ENCODE measurements at places on chromosomes 11 and 22. TPM values are rescaled to one million over a fixed set of nuclear protein-coding genes. Genes with fewer than 3 reads are reported as not detected.

DNA sequence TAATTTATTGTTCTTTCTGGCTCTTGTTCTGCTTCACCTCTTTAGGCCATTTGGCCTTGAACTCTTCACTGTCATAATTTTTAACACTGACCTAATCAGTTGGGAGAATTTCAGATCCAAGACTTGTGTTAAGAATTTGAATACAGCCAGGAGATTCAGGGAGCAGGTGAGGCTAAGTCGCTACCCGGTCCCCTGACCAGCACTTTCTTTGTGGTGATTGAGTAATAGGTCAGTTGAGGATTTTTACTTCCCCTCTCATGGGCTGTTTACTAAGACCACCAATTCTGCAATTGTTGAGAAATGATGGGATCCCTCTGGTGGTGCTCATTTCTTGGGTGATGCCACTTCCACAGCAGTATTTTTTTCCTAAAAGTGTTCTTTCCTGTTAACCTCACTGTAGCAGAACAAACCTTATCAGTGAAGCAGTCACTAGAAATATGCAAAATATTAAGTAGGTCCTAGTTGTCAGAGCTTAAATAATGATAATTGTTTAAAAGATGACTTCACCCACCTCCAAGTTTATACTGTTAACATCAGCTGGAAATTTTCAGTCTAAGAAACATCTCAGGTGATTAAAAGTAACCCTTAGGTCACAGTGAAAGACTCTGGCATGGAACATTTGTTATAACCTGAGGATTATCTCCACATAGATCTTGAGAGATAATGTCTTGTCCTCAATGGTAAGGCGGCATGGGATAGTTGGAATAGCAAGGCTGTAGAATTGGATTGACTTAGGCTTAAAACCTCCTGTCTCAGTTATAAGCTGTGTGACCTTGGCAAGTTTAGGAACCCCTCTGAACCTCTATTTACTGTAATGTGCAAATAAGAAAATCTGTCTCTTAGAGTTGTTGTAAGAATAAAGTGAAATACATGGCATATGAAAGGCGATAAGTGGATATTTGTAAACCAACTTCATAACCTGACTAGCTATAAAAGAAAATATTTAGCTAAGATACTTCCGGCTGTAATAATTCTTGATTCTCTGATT is 41.3 kb downstream of the POLD3 start:
- no peak overlapping the region for H3K4me3 ChIP-seq
- H3K4me1 ChIP-seq: peaks cover 16% of the 10 kb centered on the region
- no peak for DNase-seq
- H3K27me3 ChIP-seq: no peaks in the 10 kb centered on the region
- no peak overlapping the region for H3K27ac ChIP-seq

DNA sequence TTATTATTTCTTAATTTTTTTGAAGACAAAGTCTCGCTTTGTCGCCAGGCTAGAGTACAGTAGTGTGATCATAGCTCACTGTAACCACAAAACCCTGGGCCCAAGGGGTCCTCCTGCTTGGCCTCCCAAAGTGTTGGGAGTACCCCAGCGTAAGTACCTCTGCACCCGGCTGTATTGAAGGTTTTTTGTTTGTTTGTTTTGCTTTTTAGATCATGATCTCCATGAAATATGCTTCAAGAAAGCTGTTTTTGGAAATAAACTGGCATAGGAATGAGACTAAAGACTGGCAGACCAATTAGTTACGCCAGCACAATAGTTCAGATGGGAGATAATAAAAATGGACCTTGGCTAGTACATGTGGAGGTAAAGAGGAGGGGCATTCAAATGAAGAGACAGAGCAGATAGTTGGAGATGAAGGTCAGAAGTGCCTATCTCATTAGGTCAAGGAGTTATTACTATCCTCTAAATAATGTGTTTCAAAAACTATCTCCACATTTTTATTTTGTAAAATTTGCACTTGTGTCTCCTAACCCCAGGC is 4.1 kb upstream of the MRPL48 start:
- no peak overlapping the region for H3K4me3 ChIP-seq
- no peak overlapping the region for H3K27ac ChIP-seq
- H3K4me1 ChIP-seq: peaks cover 6% of the 10 kb centered on the region
- H3K27me3 ChIP-seq: no peaks in the 10 kb centered on the region
- H3K36me3 ChIP-seq: no peaks in the 10 kb centered on the region

GRCh38 chr11:72352859-72353551 is 81.3 kb downstream of the CLPB start:
- no peak overlapping the region for H3K4me3 ChIP-seq
- peak; percentile 47 for DNase-seq
- no peak overlapping the region for H3K27ac ChIP-seq
- no peaks in the 10 kb centered on the region for H3K27me3 ChIP-seq
- H3K4me1 ChIP-seq: no peaks in the 10 kb centered on the region

- H3K36me3 ChIP-seq: no peaks in the 10 kb centered on the region
- H3K4me1 ChIP-seq: no peaks in the 10 kb centered on the region
- H3K27ac ChIP-seq: no peak overlapping the region
- H3K27me3 ChIP-seq: peaks cover 4% of the 10 kb centered on the region
- H3K4me3 ChIP-seq: no peak overlapping the region
Observed at GRCh38 chr11:83662494-83662893, 376.3 kb upstream of the CCDC90B start.

DNA sequence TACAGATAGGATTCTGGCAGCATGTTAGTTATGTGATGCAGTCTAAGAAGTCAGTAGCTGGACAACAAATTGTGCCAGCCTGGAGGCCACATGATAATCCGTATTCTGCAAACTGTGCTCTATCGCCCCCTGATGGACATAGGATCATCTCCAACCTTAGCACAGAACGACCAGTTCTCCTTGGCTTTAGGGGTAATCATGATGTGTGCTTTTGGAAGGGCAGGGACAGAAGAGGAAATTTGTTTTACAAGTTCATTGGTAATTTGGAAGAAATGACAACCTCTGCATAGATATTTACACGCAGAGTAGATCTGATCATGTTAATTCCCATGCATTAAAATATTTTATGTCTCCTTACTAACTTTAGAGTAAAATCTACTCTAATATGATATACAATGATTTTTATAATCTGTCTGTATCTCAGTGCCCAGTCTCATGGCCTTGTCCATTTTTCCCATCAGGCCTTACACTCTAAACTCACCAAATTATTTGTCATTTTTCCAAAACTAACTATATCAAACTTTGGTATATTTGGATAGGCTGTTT is 12.1 kb downstream of the OR10D3 start:
- peak; percentile 71 for DNase-seq
- H3K4me3 ChIP-seq: no peak overlapping the region
- no peaks in the 10 kb centered on the region for H3K36me3 ChIP-seq
- H3K4me1 ChIP-seq: no peaks in the 10 kb centered on the region
- H3K27ac ChIP-seq: no peak overlapping the region
- peaks cover 17% of the 10 kb centered on the region for H3K27me3 ChIP-seq

- DNase-seq: no peak
- no peak overlapping the region for H3K27ac ChIP-seq
- peaks cover 9% of the 10 kb centered on the region for H3K4me1 ChIP-seq
- no peaks in the 10 kb centered on the region for H3K36me3 ChIP-seq
- no peak overlapping the region for H3K4me3 ChIP-seq
Observed at GRCh38 chr11:110715541-110715940, 3.3 kb upstream of the ARHGAP20 start.

- DNase-seq: no peak
- no peaks in the 10 kb centered on the region for H3K27me3 ChIP-seq
- H3K4me1 ChIP-seq: no peaks in the 10 kb centered on the region
- H3K27ac ChIP-seq: no peak overlapping the region
- no peaks in the 10 kb centered on the region for H3K36me3 ChIP-seq
- H3K4me3 ChIP-seq: no peak overlapping the region
Observed at GRCh38 chr11:16337421-16338213, 18.7 kb downstream of the SOX6 start.

- DNase-seq: peak; percentile 54
- no peaks in the 10 kb centered on the region for H3K4me1 ChIP-seq
- no peak overlapping the region for H3K4me3 ChIP-seq
Observed at GRCh38 chr11:1640076-1640946, 10.7 kb downstream of the KRTAP5-5 start.

DNA sequence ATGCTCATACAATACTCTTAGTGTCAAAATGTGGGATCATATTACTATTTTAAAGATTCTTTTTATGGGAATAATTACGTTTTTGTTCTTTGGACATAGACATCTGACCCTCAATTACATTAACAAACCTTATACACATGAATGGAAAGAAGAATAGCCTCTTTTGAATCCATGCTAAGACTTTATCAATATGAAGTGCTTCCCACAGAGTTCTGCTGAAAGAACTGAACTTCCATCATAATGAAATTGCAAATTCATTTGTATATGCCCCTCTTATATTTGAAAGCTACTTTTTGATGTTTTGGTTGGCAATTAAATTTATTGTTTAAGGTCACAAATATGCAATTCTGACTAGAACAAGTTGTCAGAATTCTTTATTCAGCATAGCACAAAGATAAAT is 254.9 kb downstream of the TMEM135 start:
- H3K27me3 ChIP-seq: no peaks in the 10 kb centered on the region
- peaks cover 2% of the 10 kb centered on the region for H3K36me3 ChIP-seq
- DNase-seq: no peak

DNA sequence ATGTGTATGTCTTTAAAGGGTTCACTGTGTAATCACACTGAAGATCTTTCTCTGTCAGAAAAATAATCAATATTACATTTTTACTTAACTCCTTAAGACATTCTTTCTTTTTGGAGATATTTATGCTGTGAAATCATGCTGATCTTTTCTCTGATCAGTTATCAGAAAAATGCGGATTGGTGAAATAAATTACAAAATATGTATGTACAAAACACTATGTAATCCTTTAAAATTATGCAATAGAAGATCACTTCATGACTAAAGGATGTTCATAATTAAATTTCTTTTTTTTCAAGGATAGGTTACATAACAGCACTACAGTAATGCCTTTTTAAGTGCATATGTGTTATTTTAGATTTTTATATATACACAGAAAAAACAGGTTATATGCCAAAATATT is 24.7 kb downstream of the BTBD10 start:
- DNase-seq: no peak
- H3K27me3 ChIP-seq: no peaks in the 10 kb centered on the region
- H3K4me3 ChIP-seq: no peak overlapping the region
- peaks cover 13% of the 10 kb centered on the region for H3K36me3 ChIP-seq

GRCh38 chr11:66478729-66479393 is 1.4 kb upstream of the DPP3 start:
- H3K4me1 ChIP-seq: peaks cover 18% of the 10 kb centered on the region
- peak overlapping the region; percentile 90 for H3K4me3 ChIP-seq
- H3K27me3 ChIP-seq: no peaks in the 10 kb centered on the region
- H3K36me3 ChIP-seq: peaks cover 3% of the 10 kb centered on the region
- H3K27ac ChIP-seq: peak overlapping the region; percentile 86

DNA sequence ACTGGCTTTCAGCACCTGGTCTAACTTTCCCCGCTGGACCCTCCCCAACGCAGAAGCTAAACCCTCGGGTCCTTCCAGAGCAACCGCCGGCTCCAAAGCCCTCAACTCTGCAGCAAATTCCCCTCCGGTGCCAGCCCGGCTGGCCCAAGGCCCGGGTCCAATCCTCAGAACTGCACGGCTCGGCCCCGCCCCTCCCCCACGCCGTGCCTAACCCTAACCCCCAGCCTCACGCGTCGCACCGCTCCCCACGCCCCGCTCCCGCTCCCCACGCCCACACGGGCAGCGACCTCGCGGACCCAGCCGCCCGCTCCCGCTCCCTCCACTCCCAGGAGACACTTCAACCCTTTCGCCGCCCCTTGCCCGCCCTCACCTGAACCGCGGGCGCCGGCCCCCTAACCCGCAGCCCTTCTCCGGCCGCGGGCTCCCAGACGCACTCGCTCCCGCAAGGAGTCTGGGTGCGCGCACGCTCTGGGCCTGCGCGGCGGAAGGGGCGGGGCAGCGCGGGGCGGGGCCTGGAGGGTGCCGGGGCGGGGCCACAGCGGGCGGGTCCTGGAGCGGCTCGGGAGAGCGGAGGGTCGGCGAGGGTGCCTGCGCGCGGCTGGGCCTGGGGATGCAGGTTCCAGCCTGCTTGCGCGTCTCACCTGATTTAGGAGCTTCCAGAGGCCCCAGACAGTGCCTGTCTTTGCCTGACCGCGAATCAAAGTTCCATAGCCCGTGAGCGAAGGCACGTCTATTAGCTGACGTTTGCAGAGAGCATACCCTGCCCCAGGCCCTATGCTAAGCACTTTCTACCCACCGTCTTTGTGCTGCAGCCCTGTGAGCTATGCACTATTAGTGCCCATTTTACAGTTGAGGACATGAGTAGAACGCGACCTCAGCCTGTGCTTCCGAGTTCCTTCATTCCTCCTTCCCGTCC is at the start of gene NFRKB:
TSS of gene NFRKB (minus strand) at position 453 of the 916 bp plus-strand sequence. CDS start 2,729 bp downstream, outside the sequence.
- H3K4me3 ChIP-seq: peak within 1 kb of the TSS; percentile 84
- peaks cover 22% of the 10 kb centered on the region for H3K36me3 ChIP-seq
- H3K27ac ChIP-seq: peak within 1 kb of the TSS; percentile 71
- DNase-seq: peak; percentile 94
- peaks cover 41% of the 10 kb centered on the region for H3K4me1 ChIP-seq
- H3K27me3 ChIP-seq: no peaks in the 10 kb centered on the region

DNA sequence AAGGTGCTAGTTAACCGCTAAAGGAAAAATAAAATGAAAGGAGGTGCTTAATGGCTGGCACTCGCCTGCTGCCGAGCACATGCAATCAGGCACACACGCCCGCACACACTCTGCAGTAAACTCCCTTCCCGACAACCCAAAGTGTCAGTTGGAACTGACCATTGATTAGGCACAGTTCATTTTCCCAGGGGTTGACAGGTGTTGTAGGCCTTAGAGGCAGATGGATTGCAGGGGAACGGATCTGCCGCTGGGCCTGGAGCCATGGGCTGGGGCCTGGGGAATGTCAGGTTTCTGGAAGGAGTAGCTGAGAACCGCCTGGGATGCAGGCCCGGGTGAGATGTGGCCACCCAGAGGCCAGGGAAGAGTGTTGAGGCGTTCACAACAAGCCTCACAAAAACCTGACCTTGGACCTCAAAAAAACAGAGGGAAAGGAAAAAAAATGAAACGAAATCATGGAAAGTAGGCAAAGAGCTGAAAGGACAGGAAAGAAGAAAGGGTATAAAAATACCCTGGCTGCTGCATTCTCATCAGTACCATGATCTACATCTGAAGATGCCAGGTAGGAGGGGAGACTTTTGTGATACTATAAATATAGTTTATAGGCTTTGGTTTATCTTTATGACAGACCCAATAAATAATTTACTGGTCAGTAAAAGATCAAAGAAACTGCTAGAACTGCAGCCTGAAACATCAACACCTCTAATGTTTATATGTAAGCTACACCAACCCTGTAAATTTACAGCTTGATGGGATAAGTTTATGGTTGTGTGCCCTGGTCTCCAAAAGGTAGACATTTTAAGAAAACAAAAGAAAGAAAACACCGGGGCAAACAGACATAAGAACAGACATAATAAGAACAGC is 313.4 kb downstream of the BUD13 start:
- DNase-seq: no peak
- H3K4me3 ChIP-seq: no peak overlapping the region
- no peak overlapping the region for H3K27ac ChIP-seq
- H3K27me3 ChIP-seq: peaks cover 14% of the 10 kb centered on the region
- H3K36me3 ChIP-seq: no peaks in the 10 kb centered on the region

GRCh38 chr22:33117821-33118220 is 59.6 kb upstream of the SYN3 start:
- no peaks in the 10 kb centered on the region for H3K27me3 ChIP-seq
- H3K36me3 ChIP-seq: no peaks in the 10 kb centered on the region
- H3K4me1 ChIP-seq: peaks cover 7% of the 10 kb centered on the region
- no peak overlapping the region for H3K27ac ChIP-seq

GRCh38 chr11:71247551-71248250 is 4.7 kb downstream of the SHANK2 start:
- DNase-seq: no peak
- H3K36me3 ChIP-seq: no peaks in the 10 kb centered on the region
- no peak overlapping the region for H3K4me3 ChIP-seq
- H3K27me3 ChIP-seq: peaks cover 25% of the 10 kb centered on the region
- no peak overlapping the region for H3K27ac ChIP-seq

The TMPRSS5 gene
- total RNA-seq: 0.46 TPM

The CYTH4 gene
- 33.1 TPM for total RNA-seq

The IPO7 gene
- total RNA-seq: 155 TPM

The NUDT8 gene
- 23.4 TPM for total RNA-seq

The MRGPRX4 gene
- total RNA-seq: not detected

The PANX3 gene
- not detected for total RNA-seq

All from activated CD4-positive, alpha-beta T cell treated with anti-CD3 and anti-CD28 coated beads for 36 hours (primary cell).